ENCODE measurements at places on chromosomes 2 and 18. TPM values are rescaled to one million over a fixed set of nuclear protein-coding genes. Genes with fewer than 3 reads are reported as not detected.

Gene RGPD3
- total RNA-seq: not detected

Gene FIGN
- total RNA-seq: 3.2 TPM

Gene FAM237A
- total RNA-seq: not detected

Gene IL37
- not detected for total RNA-seq

Gene DYNAP
- not detected for total RNA-seq

Gene ALK
- not detected for total RNA-seq

GRCh38 chr18:48375150-48375800 lies 33.9 kb downstream of the ZBTB7C start:
- no peak for DNase-seq
- no peak overlapping the region for H3K4me3 ChIP-seq
- H3K27me3 ChIP-seq: peaks cover 53% of the 10 kb centered on the region
- no peaks in the 10 kb centered on the region for H3K36me3 ChIP-seq
- H3K4me1 ChIP-seq: no peaks in the 10 kb centered on the region

DNA sequence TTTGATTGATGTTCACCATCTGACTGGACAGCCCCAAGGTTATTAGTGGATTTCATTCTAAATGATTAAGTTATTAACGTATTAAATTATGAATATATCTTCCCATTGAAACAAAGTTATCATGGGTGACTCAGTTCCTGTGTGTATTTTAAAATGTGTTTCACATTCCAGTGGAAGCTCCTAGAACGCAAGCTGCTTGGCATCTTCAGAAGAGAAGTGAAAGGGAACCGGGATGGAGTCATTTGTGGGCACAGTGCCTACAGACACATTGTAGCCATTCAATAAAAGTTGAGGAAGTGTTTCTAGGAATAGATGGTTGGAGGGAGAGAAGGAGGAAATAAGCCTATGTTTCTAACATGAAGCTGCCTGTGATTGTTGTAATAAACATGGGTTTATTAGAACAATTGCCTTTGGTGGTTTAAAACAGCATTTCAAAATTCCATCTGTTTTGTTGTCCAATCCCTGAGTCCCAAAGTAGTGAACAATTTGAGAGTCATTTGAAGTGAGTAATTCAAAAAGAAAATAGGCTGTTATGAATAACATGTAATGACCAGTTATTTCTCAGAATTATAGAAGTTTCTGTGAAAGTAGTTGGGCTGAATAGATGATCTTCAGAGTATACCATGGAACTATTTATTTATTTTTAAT lies 143.5 kb downstream of the PKP4 start:
- DNase-seq: peak; percentile 88
- peak overlapping the region; percentile 49 for H3K4me3 ChIP-seq
- peaks cover 10% of the 10 kb centered on the region for H3K36me3 ChIP-seq

GRCh38 chr18:57727952-57728807 lies 74.9 kb downstream of the ATP8B1 start:
- H3K4me1 ChIP-seq: peaks cover 47% of the 10 kb centered on the region
- H3K27ac ChIP-seq: peak overlapping the region; percentile 72
- H3K36me3 ChIP-seq: peaks cover 63% of the 10 kb centered on the region
- H3K4me3 ChIP-seq: no peak overlapping the region
- H3K27me3 ChIP-seq: peaks cover 7% of the 10 kb centered on the region
- no peak for DNase-seq

GRCh38 chr2:9700109-9700495 lies 69.3 kb upstream of the YWHAQ start:
- no peak overlapping the region for H3K4me3 ChIP-seq
- H3K4me1 ChIP-seq: peaks cover 57% of the 10 kb centered on the region
- no peaks in the 10 kb centered on the region for H3K36me3 ChIP-seq
- no peak for DNase-seq

DNA sequence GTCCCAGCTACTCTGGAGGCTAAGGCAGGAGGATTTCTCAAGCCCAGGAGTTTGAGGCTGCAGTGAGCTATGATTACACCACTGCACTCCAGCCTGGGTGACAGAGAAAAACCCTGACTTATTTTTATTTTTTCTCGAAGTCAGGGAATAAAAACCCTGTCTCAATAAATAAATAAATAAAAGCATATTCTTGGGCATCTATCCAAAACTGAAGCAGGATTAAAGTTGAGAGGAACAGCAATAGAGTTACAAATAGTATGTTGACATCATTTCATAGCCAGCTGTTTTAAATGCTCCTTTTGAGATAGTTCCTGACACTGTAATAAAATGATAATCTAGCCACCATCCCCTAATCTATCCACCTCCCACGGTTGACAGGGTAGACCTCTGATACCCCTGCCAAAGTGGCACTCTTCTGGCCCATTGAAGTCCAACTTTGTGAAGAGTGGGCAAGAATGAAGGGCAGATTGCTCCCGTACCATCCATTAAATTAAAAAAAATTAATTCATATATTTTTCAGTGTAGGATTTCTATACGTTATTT lies 42.3 kb upstream of the LPIN2 start:
- no peak overlapping the region for H3K4me3 ChIP-seq
- H3K4me1 ChIP-seq: no peaks in the 10 kb centered on the region
- H3K27ac ChIP-seq: no peak overlapping the region
- no peaks in the 10 kb centered on the region for H3K36me3 ChIP-seq
- H3K27me3 ChIP-seq: peaks cover 8% of the 10 kb centered on the region
- no peak for DNase-seq

GRCh38 chr2:95353055-95353575 lies 49.4 kb upstream of the FAHD2A start:
- H3K4me3 ChIP-seq: no peak overlapping the region
- no peaks in the 10 kb centered on the region for H3K4me1 ChIP-seq
- H3K27ac ChIP-seq: no peak overlapping the region
- H3K36me3 ChIP-seq: no peaks in the 10 kb centered on the region

DNA sequence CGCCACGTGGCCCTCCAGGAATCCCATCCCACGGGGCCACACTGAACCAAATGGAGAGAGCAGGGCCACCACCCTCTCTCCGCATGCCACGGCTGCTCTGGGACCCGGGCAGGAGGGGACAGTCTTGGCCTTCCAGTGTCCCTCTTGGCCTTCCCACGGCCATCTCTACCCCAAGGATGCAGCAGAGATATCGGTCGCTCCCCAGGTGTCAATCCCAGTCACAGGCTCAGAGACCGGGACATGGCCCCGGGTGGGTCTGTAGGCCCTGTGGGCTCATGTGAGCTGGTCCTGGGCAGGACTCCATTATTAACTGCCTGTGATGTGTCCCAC lies 15.3 kb downstream of the CAPN10 start:
- H3K27ac ChIP-seq: no peak overlapping the region
- no peak overlapping the region for H3K4me3 ChIP-seq
